WTC11 (cell line): ENCODE measurements at places on chromosomes 6 and 20.

GRCh38 chr20:56995149-56995548 is 271.3 kb downstream of the BMP7 start:
- DNase-seq, result no peak

- peak; percentile 31 for DNase-seq
Observed at GRCh38 chr6:168496997-168497331, 56.0 kb downstream of the SMOC2 start.

DNA sequence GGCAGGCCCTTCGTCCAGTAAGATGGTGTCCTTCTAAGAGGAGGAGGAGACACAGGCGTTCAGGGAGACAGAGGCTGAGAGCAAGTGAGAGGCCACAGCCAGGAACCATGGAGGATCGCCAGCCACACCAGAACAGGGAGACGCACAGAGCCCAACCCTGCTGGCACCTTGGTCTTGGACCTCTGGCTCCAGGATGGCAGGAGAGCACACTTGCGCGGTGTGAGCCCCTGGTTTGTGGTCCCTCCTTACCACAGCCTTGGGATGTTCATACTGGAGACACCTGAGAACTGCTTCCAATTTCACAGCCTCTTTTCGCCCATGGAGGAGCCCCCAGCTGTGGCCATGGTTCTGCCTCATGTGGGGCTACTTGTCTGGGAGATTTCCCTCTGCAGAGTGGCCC is 222.4 kb downstream of the DLL1 start:
- no peak for DNase-seq

- DNase-seq, result no peak
Observed at GRCh38 chr20:11445891-11446290, 471.8 kb upstream of the BTBD3 start.

GRCh38 chr20:1711266-1711665 is 53.7 kb upstream of the SIRPG start:
- DNase-seq, result no peak

GRCh38 chr20:47196091-47197081 is 160.1 kb downstream of the ZMYND8 start:
- DNase-seq, result peak; percentile 91

DNA sequence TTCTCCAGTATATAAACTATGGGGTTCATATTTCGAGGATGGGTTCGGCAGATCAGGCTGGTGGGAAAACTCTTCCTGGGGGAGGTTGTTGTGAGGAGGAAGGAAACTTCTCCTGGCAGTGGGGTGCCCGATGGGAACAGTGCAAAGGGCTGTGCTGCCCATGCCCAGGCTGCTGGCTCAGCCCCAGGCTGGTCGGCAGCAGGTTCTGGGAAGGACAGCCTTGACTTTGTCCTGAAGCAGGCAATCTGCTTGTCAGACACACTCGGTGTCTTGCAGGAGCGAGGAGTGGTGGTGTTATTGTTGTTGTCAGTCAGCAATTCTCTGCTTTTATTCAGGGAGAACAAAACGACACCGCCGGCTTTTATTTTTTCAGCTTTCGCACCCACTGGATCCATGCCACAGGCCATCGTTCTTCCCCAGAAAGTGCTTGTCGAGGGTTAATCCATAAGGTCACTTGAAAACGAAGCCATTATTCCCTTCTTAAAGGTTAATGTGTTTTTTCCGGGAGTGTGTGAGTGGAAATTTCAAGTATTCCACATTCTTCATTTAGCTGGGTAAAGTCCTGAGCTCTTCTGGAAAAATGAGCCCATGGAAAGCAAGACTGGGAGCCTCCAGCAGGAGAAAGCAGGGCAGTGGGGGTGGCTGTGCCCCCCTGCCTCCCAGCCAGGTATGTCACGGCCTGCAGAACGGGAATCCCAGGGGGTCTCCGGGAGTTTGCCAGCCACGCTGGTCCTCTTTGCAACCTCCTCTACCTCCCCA is 57.0 kb upstream of the STX16 start:
- DNase-seq, result no peak

DNA sequence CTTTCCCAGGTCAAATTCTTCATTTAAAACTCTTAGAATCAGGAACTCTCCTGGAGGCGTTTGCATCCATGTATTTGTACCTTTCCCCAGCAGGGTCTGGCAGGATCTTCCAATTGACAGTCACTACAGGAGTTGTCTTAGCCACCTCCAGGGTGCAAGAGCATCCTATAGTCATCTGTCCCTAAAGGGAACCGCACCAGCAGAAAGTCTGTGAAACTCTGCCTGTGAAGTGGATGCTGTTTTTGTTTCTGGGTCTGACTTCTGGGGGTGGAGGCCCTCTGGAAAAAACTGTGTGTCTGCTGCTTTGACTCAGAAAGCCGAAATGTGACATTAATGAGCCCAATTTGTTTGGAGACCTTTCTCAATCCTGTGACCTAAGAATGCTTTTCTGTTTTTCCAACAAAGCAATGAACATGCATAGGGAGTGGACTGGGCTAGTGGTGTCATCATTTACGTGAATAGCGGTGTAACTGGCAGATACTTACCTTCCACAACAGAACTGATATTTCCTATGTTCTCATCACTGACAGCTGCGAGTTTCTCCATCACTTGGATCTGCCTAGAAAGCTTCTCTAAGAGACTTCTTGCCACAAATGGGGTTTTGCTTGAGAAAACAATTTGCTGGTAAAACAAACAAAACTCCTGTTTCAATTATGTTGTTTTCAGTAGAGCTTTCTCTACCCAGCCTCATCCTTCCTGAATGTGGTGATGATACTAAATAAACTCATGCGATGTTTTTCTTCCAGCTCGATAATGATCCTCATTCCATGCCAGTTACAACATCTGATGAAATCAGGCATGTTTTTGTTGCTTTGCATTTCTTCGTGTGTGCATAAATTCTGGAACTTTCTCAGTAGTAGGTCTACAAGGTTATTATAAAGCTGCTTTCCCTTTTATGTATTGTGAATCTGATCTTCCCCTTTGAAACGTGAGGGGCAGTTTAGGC is 33.3 kb upstream of the ARMH2 start:
- no peak for DNase-seq

GRCh38 chr20:5524896-5525295 is 208.1 kb upstream of the PROKR2 start:
- no peak for DNase-seq

GRCh38 chr6:17233531-17233930 is 47.6 kb upstream of the RBM24 start:
- no peak for DNase-seq

DNA sequence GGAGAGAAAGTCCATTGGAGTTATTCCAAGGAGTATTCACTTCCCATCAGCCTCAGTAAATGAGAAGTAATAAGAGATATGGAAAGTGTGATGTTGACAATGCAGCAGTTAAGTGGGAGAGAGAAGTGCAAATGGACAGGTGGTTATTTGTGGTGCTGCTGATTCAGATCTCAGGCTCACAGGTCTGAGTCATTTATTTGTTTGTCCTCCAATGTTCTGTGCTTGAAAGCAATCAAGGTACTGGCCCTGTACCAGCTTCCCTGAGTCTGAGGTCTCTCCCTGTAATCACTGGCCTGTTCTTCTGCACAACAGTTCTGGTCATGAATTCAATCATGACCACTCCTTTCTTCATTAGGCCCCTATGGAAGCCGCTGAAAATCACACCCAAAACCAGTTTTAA is 827.7 kb downstream of the MAFB start:
- no peak for DNase-seq

DNA sequence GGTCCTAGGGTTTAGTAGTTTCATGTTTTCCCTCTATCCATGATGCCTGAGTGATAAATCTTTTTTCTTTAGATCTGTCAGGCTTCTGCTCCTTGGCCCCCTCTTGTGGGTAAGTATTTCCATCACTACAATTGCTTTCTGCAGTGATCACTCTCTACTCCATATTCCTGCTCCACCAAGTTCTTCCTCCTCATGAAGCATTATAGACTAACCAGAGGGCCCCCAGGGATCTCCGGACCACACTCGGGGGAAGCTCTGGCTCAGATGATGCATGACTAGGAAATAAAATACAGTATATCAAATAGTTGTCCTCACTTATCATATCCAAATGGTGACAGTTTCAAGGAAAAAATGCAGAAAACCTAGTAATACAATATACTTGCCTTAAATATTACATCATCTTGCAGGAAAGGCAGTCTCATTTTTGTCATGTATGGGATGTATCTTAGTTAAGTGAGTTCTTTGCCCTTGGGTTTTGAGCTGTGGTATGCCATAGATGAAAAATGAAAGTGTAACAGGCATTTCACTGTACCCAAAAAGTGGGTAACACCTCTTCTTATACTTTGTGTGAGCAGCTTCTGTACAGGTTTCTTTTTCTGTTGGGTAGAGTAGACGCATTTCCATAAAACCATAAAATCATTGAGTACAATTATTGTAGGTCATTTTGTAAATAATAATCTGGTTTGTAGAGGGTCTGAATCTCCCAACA is 200.9 kb upstream of the EYA4 start:
- DNase-seq, result peak; percentile 11

DNA sequence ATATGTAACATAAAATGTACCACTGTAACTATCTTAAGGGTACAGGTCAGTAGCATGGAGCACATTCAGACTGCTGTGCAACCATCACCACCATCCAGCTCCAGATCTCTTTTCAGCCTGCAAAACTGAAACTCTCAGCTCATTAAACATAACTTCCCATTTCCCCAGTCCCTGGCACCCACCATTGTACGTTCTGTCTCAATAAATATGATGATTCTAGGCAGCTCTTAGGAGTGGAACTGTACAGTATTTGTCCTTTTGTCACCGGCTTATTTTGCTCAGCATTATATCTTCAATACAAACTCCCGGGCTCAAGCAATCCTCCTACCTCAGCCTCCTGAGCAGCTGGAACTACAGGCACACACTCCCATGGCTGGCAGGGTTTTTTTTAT is 1.5 kb downstream of the ZC3H12D start:
- DNase-seq, result no peak

DNA sequence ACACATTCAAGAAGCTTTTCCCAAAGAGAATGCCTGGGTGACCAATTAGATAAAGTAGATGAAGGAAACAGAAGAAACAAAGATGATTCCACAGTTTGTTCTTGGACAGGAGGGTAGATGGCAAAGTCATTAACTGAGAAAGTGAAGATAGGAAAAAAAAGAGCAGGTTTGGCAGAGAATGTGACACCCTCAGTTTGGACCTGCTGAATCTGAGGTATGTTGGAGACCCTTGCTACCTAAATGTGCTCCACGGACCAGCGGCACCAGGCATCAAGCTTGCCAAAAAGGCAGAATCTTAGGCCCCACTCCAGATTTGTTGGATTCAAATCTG is 49.7 kb downstream of the ARHGAP18 start:
- no peak for DNase-seq

DNA sequence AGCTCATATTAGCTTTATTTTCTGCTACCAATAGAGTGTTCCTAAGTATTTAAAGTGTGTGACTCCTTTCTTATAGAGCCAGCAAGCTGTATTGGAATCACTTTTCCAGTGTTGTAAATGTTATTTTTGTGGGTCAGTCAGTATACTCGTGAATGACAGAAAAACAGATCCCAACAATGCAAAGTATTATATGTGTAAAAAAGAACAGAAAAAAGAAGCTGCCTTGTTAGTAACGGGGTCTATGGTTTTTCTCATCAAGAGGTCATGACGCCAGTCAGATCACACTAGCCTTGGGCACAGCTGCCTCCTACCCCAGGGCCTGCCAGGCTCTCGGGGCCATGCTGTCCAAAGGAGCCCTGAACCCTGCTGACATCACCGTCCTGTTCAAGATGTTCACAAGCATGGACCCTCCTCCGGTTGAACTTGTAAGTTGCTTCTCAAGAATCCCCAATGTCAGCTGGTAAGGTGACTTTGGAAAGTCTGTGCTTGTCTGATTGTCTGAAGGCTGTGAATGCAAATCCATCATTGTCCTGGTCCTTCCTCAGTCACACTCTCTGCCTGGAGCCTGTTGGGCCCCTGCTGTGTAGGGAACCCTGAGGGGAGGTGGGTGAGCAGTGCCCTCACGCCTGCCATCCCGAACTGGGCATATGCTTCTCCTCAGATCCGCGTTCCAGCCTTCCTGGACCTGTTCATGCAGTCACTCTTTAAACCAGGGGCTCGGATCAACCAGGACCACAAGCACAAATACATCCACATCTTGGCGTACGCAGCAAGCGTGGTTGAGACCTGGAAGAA is 9.8 kb downstream of the NELFCD start:
- DNase-seq, result no peak

- no peak for DNase-seq
Observed at GRCh38 chr6:142485256-142485655, 183.4 kb downstream of the ADGRG6 start.

GRCh38 chr20:63064310-63064709 is 57.5 kb upstream of the BHLHE23 start:
- DNase-seq, result peak; percentile 13
